ENCODE measurements at places on chromosomes 11 and 22.

- no peaks in the 10 kb centered on the region for H3K4me1 ChIP-seq
- no peaks in the 10 kb centered on the region for H3K36me3 ChIP-seq
- DNase-seq, result no peak
- no peaks in the 10 kb centered on the region for H3K27me3 ChIP-seq
Measured at GRCh38 chr11:109785714-109786113, 307.5 kb upstream of the ZC3H12C start.

DNA sequence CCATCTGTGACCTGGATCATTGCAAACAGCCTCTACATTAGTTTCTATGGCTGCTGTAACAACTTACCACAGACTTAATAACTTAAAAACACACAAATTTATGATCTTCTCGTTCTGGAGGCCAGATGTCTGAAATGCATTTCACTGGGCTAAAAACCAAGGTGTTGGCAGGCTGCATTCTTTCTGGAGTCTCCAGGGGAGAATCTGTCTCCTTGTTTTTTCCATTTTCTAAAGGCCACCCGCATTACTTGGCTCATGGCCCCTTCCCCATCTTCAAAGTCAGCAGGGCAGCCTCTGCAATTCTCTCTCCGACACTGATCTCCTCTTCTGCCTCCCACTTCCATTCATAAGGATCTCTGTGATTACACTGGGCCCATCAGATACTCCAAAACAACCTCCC lies 11.6 kb downstream of the SCGB1A1 start:
- no peak overlapping the region for H3K27ac ChIP-seq
- no peaks in the 10 kb centered on the region for H3K27me3 ChIP-seq
- H3K4me1 ChIP-seq, result no peaks in the 10 kb centered on the region
- no peak for DNase-seq
- no peak overlapping the region for H3K4me3 ChIP-seq

DNA sequence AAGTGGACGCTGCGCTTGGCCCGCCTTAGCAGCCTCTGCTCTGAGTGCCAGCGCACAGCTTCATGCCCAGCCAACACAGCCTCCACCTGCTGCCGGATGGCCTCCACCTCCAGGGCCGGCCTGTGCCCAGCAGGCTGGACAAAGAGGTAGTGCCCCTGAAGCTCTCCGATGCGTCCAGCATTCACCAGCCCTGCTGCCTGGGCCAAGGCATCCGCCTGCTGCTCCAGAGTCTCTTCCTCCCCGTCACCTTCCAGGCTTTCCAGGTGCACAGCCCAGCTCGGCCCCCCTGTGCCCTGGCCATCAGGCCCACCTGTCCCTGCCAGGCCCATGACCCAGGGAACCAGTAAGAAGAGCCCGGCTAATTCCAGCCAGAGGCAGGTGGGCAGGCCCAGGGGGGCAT lies 2.5 kb downstream of the PCSK7 start:
- no peaks in the 10 kb centered on the region for H3K4me1 ChIP-seq
- H3K27ac ChIP-seq, result no peak overlapping the region
- no peak overlapping the region for H3K4me3 ChIP-seq

DNA sequence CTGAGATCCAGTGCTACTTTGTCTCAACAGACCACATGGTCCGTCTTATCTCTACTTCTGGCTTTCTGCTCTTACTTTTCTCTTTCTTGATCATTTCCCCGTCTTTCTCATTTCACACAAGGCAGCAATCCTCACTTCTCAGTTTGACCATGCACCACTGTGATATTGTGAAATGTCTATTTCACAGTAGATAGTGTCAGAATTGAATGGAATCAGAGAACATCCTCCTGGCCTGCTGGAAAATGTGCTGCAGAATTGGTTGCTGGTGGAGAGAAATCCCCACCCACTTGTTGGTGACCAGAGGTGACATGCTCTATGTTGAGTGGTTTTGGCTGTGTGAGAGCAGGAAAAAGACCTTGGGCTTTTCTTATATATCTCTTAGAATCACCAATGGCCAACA lies 57.8 kb upstream of the RCN1 start:
- no peak overlapping the region for H3K27ac ChIP-seq
- no peaks in the 10 kb centered on the region for H3K27me3 ChIP-seq
- DNase-seq, result no peak
- no peaks in the 10 kb centered on the region for H3K36me3 ChIP-seq

GRCh38 chr11:108897071-108897481 lies 232.2 kb downstream of the DDX10 start:
- no peaks in the 10 kb centered on the region for H3K36me3 ChIP-seq
- no peak overlapping the region for H3K27ac ChIP-seq
- H3K27me3 ChIP-seq, result no peaks in the 10 kb centered on the region
- no peak overlapping the region for H3K4me3 ChIP-seq

DNA sequence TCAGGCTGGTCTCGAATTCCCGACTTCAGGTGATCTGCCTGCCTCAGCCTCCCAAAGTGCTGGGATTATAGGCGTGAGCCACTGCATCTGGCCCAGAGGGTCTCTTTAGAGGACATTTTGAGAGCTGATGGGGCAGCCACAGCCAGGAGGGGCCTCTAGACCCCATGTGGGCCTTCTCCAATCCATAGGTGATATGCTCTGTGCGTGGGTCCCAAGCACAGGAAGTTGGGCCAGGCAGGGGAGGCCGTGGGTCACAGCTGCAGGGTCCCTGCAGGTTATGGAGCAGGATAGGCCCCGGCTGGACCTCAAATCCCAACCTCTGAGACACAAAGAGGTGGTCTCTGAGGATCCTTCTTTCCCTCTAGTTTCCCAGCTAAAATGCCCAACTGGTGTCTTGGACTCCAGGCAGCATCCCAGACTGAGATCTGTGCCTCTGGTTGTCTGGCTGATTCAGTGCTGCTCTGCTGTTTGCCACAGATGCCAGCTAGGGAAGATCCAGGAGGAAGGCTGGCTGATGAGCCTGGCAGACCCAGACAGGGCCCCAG lies 1.5 kb downstream of the LRRC75B start:
- no peak for DNase-seq
- no peak overlapping the region for H3K4me3 ChIP-seq
- peaks cover 2% of the 10 kb centered on the region for H3K36me3 ChIP-seq
- no peaks in the 10 kb centered on the region for H3K27me3 ChIP-seq
- peaks cover 25% of the 10 kb centered on the region for H3K4me1 ChIP-seq
- no peak overlapping the region for H3K27ac ChIP-seq

DNA sequence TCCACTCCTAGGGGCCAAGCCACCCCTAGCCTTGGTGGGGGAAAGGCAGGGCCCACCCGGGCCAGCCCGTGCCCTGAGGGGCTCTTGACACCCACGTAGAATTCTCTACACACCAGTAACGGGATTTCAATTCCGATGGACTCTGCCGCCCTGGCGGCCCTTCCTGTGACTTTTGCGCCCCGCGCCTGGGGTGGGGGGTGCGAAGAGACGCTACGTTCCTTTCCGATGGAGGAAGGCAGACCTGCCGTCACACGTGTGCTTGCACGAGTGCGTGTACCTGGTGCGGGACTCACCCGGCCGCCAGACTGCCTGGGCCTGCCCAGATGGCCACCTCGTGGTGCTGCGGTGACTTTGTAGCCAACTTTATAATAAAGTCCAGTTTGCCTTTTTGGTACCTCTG lies 5.5 kb downstream of the NPAS4 start:
- H3K27me3 ChIP-seq, result peaks cover 2% of the 10 kb centered on the region
- no peak for DNase-seq
- no peak overlapping the region for H3K27ac ChIP-seq
- H3K36me3 ChIP-seq, result no peaks in the 10 kb centered on the region
- no peaks in the 10 kb centered on the region for H3K4me1 ChIP-seq

DNA sequence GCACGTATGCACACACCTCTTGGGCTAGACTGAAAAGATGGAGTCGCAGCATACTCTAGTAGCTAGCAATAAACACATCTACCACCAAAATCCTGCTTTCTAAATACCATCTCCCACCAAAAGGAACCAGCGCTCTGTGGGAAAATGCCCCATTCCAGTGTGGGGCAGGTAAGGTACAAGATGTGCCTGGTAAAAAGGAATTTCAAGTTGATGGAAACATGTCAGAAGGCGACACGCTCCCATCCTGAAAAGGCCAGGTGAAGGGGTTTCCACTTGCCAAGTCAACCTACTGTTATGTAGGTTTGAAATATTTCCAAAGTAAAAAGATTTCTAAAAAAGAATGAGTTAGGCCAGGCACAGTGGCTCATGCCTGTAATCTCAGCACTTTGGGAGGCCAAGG lies 8.8 kb downstream of the DGCR2 start:
- no peak for DNase-seq
- H3K4me3 ChIP-seq, result no peak overlapping the region
- no peaks in the 10 kb centered on the region for H3K36me3 ChIP-seq
- H3K27ac ChIP-seq, result no peak overlapping the region
- peaks cover 13% of the 10 kb centered on the region for H3K4me1 ChIP-seq

DNA sequence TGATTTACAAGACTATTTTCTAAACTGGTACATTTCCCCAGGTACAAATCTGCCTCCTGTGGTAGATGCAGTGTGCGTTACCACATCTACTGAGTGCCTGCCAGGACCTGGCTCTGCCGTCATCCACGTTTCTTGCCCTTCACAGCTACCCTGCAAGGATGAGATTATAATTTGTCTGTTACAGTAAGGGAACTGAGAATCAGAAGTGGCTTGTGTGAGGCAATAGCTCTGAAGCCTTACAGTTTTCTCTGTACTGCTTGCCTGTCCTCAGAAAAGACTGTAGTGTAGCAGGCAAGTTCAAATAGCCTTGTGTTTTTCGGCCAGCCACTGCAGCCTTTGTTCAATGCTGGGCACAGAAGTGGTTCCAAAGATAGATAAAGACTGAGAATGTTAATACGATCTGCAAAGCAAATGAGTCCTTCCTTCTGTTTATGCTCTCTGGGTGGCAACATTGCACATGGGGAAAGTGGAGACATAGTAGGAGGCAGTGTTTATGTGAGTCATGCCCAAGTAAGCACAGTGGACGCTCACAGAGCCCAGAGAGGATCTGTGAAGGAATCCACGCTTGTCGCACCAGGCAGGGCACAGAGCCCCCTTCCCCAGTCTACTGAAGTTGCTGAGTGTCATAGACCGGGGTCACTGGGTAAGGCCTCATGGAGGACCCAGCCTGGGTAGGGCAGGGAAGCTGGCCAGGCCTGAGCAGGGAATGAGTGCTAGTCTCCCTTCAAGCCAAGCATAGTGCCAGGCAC lies 49.1 kb downstream of the MICAL2 start:
- H3K27me3 ChIP-seq, result no peaks in the 10 kb centered on the region
- no peak for DNase-seq
- H3K4me3 ChIP-seq, result no peak overlapping the region
- H3K36me3 ChIP-seq, result no peaks in the 10 kb centered on the region

DNA sequence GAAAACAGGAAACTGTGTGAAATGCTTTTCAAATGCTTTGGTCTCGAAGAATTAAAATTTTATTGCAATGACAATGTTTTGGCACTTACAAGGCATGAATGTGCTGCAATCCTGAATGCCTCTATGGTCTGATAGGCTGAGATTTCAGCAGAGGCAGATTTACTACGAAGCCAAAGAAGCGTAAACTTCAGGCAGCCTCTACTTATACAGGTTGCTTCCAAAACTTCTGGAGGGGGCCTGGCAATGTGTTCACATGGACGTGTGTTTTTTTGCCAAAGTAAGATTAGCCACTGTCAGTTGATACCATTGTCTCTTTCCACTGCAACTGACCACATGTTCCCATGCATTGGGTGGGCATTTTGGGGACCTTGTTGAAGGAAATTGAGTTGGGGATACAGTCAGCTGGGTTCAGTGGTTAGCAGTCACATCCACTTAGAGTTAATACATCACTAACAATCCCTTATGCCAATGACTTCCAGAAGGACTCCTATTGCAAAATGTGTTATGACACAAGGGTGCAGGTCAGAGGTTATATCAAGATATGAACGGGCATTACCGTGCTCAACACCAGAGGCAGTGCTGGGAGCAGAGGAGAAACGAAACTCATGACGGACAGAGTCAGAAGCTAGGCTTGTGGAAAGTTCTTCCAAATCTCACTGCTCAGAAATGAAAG lies 48.8 kb downstream of the ABTB2 start:
- no peaks in the 10 kb centered on the region for H3K36me3 ChIP-seq
- H3K27me3 ChIP-seq, result no peaks in the 10 kb centered on the region
- no peak for DNase-seq
- H3K4me3 ChIP-seq, result no peak overlapping the region
- peaks cover 14% of the 10 kb centered on the region for H3K4me1 ChIP-seq

DNA sequence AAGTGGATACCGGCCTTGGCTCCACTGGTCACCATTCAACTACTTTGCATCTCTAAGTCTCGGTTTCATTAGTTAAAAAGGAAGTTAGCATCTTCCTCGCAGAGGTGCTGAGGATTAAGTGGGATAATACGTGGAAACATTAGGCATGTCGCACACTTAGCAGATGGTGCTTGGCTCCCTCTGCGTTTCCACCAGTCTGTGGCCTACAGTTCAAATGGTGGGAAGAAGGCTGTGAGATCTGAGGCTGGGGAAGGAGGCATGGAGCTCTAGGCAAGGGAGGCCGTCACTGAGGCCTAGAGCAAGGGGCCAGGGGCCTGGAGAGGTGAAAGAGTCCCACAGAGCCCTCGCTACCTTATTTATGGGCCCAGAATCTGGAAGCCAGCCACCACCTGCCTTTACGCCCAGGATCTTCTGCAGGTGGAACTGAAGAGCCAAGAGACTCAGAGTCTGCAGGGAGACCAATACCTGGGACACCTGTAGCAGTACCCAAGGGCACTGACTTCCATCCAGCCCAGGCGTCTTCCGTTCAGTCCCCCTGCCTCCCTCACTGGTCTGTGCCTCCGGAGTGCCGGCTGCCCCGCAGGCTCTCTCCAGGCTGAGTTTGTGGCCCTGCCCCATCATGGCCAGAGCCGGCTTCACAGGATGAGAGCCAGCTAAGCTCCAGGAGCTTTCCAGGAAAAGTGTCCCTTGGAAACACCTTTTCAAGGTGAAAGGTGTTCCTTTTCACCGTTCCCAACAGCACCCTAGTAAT lies 66.1 kb upstream of the A4GALT start:
- H3K4me3 ChIP-seq, result no peak overlapping the region
- H3K27ac ChIP-seq, result no peak overlapping the region
- H3K27me3 ChIP-seq, result no peaks in the 10 kb centered on the region
- H3K36me3 ChIP-seq, result no peaks in the 10 kb centered on the region
- H3K4me1 ChIP-seq, result no peaks in the 10 kb centered on the region

DNA sequence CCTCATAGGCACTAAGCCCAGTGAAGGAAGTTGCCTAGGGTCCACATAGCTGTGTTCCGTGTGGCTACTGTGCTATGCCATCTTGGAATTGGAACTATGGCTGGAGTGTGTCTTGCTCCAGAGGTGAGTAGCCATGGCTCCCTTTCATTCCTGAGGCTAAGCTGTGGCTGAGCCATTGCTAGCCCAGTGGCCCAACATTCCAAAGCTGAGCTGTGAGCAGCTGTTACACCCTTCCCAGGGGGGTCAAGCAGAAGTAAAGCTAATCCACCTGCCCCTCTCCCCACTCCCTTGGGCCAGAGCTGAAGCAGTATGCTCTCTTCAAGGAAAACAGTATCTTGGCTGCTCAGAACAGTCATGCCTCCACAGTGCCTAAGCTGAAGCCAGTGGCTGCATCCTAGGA lies 51.1 kb downstream of the USP35 start:
- no peaks in the 10 kb centered on the region for H3K4me1 ChIP-seq
- no peak overlapping the region for H3K27ac ChIP-seq
- DNase-seq, result no peak
- H3K27me3 ChIP-seq, result no peaks in the 10 kb centered on the region
